Left hindlimb (tissue), 1 donor: ENCODE measurements at places on chromosomes 1 and 21.

- DNase-seq, result no peak
Measured at GRCh38 chr1:27979151-27979858, 19.5 kb downstream of the XKR8 start.

GRCh38 chr1:180909005-180909414, 3.7 kb upstream of the KIAA1614 start:
- no peak for DNase-seq

DNA sequence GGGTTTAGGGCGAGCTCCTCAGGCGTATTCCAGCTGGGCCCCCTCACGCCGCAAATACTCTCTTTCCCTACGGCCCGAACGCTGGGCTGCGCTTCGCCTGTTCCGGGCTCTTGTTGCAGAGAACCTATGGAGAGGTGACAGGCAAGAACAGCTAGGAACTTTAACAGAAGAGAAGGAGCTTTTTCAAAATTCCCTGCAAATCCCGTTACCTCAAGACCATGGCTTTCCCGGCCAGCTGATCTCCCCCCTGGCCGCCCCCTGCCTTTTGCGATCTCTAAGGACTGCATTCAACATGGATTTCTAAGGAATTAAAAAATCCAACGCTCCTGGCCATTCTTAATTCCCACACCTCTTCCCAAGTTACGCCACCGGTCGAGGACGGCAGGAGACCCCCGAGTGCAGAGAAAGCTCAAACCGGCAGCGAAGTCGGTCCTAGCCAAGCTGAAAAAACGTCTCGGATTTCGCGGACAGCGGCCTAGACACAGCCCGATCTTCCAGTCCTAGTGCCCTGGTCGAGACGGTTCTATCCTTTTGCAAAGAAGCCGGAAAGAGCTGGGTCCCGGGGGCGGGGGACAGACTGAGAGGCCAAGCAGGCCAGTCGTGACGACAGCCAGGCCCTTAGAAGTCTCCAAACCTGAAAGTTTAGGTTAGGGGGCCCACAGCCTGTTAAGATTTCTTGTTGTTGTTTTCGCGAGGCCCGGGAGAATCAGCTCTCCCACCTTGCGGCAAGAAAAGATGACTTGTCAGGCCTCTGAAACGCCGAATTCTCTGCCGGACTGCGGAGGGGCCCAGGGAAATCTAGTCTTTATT, 1.1 kb upstream of the TBX15 start:
- DNase-seq, result peak; percentile 79

GRCh38 chr1:237873487-237874211, 17.1 kb downstream of the ZP4 start:
- no peak for DNase-seq

- no peak for DNase-seq
Measured at GRCh38 chr1:60044881-60045280, 28.7 kb downstream of the C1orf87 start.

- no peak for DNase-seq
Measured at GRCh38 chr1:213186168-213186567, 135.1 kb downstream of the RPS6KC1 start.

- no peak for DNase-seq
Measured at GRCh38 chr1:115013792-115014191, 15.8 kb upstream of the TSHB start.

DNA sequence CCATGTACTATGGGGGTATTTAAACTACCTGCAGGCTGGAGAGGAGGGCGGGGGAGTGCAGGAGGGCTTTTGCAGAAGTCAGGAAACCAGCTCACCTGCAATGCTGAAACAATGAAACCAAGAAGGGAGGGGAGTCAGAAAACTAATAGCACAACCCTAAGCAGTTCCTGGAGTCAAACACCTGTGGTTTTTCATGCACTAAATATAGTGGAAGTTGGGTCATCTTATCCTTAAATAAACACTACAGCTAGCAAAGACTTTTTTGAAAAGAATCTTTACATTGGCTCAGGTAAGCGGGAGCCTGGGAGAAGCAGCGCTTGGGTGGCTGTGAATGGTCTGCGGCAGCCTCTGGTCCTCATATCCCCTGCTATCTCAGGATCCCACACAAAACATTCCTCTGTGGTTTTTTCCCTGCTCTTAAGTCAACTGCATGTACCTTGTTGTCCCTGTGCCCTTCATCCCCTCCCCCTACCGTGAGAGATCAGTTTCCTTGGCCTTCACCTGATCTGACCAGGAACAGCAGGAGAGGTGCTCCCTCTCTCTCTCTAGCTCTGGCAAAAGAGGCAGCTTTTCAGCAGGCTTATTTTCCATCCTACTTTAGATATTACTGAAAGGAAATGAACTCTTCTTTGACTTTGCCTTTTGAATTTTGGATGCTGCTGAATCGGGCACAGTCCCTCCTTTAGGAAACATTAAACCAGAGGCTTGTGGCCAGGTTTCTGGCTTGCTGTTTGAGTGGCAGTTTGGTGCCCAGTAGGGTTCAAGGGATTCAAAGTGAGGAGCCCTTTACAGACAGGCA, 26.6 kb downstream of the TENT5C start:
- DNase-seq, result no peak

DNA sequence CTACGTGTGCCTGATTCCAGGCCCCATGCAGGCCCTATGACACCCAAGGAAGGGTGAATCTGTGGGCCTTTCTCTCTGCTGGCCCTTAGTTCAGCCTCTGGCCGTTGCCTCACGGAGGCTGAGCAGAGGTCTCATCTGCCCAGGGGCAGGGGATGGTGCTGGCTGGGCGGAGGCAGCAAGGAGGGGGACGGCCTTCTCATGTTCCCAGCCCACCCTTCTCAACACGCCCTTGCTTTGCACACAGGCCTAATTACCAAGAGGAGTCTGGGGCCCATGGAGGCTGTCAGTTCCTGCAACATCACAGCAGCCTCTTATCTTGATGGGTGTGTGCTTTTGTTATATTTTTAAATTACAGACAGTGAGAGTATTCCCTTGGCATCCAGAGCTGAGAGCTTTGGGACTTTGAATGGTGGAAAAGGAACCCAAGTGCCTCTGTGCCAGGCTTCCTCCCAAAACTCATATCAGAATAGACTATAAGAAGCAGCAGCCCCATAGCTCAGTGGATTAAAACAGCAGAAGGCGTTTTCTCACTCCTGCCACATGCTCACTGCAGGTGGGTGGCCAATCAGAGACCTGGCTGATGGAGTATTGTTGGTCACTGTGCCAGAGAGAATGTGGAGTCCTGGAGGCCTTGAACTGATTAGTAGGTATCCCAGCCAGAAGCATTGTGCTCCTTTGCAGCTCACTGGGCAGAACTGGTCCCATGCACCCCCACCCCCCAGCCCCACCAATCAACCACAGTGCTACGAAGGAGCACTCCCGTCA, 164.9 kb downstream of the CAMTA1 start:
- no peak for DNase-seq

- DNase-seq, result no peak
Measured at GRCh38 chr1:183273300-183273699, 87.2 kb downstream of the LAMC2 start.

- no peak for DNase-seq
Measured at GRCh38 chr1:194809215-194809614, 1622.8 kb upstream of the B3GALT2 start.

DNA sequence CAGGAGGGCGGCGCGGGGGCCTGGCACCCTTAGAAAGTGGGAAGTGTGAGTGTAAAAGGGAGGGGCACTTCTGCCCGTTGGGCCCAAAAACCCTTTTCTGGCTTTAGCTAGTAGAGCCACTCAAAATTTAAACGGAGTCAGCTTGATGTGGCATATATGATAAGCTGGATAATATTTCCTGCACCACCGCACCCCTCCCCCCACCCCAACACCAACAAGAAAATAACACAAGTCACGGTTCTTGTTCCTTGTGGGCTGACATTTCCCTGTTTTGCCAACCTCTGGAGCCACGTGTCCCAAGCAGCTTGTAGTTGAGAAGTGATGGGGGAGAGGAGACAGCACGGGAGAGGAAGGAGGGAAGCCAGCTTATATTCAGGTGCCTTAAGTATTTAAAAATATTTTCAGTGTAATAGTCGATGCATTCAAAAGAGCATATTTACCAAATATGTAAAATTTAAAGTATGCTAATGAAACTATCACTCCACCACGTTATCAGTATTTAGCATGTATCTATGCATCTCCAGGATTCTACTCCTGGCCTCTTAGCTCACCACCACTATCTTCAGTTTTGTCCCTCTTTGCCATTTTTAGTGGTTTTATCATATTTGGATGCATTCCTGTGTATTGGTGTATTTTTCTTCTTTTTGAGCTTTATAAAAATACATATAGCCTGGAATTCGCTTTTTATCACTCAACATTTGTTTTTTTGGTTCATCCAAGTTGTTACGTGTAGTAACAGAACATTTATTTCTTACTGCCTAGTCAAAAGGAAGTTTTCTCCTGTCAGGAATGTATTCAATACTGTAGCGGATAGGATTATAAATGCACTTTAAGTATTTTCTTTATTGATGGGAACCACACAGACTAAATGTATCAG, 773 bp upstream of the DDX59 start:
- no peak for DNase-seq

- DNase-seq, result no peak
Measured at GRCh38 chr1:61790837-61791236, 48.6 kb downstream of the PATJ start.

DNA sequence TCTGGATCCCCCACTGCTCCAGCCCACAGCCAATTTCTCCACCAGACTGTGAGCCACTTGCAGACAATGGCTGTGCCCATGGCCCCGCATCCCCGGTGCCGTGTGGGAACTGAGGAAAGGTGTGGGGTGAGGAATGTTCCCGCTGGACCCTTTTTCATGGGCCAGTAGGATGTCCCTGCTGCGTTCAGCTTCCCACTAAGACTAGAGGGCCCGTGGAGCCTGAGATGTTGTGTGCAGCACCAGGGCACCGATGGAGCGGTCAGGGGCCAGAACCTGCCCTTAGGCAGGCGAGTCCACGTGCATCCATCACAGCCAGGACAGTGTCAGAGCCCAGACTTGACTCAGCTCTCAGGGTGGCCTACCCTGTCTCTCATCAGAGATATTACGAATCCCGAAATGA, 105.7 kb upstream of the COL6A1 start:
- DNase-seq, result no peak

DNA sequence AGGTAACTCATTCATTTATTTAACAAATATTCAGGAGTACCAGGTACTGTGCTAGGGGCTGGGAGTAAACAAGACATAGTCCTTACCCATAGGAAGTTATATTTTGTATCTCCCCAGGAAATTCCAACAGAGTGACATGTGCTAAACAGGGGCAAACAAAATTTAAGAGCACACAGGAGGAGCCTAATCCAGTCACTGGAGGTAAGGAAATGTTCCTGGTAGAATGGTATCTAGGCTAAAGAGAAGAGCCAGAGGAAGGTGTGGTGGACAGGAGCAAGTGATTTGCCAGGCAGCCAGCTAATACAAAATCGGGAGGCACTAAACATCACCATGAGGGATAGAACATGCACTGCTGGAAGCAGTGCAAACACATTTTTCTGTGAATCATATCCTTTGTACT, 10.4 kb downstream of the TEX38 start:
- DNase-seq, result no peak

- DNase-seq, result no peak
Measured at GRCh38 chr1:151978922-151979321, 14.7 kb downstream of the S100A10 start.
